Esophagus squamous epithelium (tissue), 5 donors: ENCODE measurements at places on chromosomes 6 and 20.

DNA sequence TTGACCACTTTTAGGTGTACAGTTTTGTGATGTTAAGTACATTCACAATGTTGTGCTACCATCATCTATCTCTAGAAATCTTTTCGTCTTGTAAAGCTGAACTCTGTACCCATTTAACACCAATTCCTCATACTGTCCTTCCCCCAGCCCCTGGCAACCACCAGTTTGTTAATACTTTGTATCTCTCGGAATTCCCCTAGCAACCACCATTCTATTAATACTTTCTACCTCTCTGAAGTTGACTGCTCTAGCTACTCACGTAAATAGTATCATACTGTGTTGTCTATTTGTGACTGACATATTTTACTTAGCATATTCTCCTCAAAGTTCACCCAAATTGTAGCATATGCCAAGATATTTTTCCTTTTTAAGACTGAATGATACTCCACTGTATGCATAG lies 82.3 kb upstream of the CLDN20 start:
- H3K27me3 ChIP-seq, result no peaks in the 10 kb centered on the region
- peaks cover 19% of the 10 kb centered on the region for H3K4me1 ChIP-seq
- no peaks in the 10 kb centered on the region for H3K36me3 ChIP-seq
- H3K4me3 ChIP-seq, result no peak overlapping the region
- no peak overlapping the region for H3K27ac ChIP-seq
- DNase-seq, result no peak

DNA sequence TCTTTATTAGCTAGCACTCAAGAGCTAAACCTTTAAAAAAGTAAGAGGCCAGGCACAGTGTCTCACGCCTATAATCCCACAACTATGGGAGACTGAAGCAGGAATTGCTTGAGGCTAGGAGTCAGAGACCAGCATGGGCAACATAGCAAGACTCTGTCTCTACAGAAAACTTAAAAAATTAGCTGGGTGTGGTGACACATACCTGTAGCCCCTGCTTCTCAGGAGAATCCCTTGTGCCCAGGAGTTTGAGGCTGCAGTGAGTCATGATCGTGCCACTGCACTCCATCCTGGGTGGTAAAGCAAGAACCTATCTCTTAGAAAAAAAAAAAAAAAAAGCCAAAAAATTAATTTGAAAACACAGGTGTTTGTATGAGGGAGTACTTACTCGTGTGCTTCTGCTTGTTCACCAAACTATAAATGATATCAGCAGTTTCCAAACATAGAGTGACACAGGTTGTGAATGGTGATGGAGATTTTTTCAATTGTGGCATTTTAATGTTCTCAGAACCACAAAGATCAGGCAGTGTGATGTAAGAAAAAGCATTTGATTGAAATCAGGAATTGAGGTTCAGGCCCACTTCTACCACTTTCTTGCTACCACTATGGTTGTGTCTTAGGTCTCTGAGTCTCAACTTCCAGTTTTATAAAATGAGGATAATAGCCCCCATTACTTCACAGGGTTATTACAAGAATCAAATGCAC lies 104.9 kb downstream of the FOXO3 start:
- no peaks in the 10 kb centered on the region for H3K4me1 ChIP-seq
- no peak overlapping the region for H3K4me3 ChIP-seq
- no peak for DNase-seq
- no peak overlapping the region for H3K27ac ChIP-seq

GRCh38 chr6:96196633-96197032 lies 180.9 kb downstream of the FUT9 start:
- H3K27me3 ChIP-seq, result no peaks in the 10 kb centered on the region
- H3K27ac ChIP-seq, result no peak overlapping the region
- no peak for DNase-seq
- H3K36me3 ChIP-seq, result no peaks in the 10 kb centered on the region
- H3K4me1 ChIP-seq, result no peaks in the 10 kb centered on the region

- H3K4me3 ChIP-seq, result no peak overlapping the region
- no peak overlapping the region for H3K27ac ChIP-seq
- DNase-seq, result no peak
- peaks cover 18% of the 10 kb centered on the region for H3K4me1 ChIP-seq
- H3K36me3 ChIP-seq, result peaks cover 4% of the 10 kb centered on the region
Observed at GRCh38 chr6:44133981-44134711, 6.8 kb downstream of the TMEM63B start.

DNA sequence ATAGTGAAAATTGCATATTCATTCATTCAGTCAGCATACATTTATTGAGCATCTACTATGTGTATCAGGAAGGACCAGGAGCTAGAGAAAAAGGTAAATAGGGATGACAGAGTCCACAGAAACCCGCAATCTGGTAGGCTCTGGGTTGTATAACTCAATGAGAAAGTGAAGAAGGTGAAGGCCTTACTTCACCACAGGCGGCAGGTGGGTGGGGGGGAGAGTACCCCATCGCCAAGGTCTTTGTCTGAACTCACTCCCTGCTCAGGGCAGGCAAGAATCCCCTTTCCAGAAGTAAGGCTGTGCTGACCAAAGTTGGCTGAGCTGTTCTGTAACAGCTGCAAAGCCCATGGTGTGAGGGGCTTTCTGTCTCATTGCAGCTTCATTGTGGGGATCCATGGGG lies 81.3 kb downstream of the CDH26 start:
- no peak for DNase-seq
- H3K4me1 ChIP-seq, result no peaks in the 10 kb centered on the region
- no peak overlapping the region for H3K27ac ChIP-seq
- no peaks in the 10 kb centered on the region for H3K27me3 ChIP-seq
- no peak overlapping the region for H3K4me3 ChIP-seq

DNA sequence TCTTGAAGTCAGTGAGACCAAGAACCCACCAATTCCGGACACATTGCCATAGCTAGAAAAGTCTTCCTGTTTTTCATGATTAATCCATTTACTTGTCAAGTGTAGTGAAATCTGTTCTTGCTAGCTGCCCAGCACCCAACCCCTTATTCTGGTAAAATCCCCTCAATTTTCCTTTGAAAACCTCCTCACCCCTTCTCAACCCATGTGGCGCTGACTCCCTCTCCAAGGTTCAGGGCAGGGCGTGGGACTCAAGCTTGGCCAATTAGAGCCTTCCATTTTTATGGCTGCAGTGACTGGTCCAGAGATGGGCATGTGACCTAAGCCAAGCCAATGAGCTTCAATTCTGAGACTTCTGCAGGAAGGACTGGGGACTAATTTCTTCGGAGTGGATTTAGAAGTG lies 9.8 kb upstream of the ZBP1 start:
- peaks cover 9% of the 10 kb centered on the region for H3K4me1 ChIP-seq
- no peaks in the 10 kb centered on the region for H3K36me3 ChIP-seq
- H3K27me3 ChIP-seq, result no peaks in the 10 kb centered on the region
- no peak overlapping the region for H3K27ac ChIP-seq
- peak overlapping the region; percentile 17 for H3K4me3 ChIP-seq

- no peaks in the 10 kb centered on the region for H3K36me3 ChIP-seq
Observed at GRCh38 chr6:130997061-130997753, 65.8 kb downstream of the EPB41L2 start.

DNA sequence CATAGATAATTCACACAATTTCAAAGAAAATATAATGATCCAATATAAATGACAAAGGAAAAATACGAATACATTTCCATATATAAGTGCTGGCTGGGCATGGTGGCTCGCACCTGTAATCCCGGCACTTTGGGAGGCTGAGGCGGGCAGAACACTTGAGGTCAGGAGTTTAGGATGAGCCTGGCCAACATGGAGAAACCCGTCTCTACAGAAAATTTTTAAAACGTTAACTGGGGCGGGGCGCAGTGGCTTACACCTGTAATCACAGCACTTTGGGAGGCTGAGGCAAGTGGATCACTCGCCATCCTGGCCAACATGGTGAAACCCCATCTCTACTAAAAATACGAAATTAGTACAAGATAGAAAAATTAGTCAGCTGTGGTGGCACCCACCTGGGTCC lies 14.9 kb upstream of the MAPK13 start:
- no peaks in the 10 kb centered on the region for H3K27me3 ChIP-seq
- H3K27ac ChIP-seq, result no peak overlapping the region
- H3K4me1 ChIP-seq, result peaks cover 2% of the 10 kb centered on the region
- peaks cover 5% of the 10 kb centered on the region for H3K36me3 ChIP-seq
- no peak for DNase-seq

- peak overlapping the region; percentile 80 for H3K27ac ChIP-seq
- DNase-seq, result no peak
- H3K36me3 ChIP-seq, result no peaks in the 10 kb centered on the region
Observed at GRCh38 chr6:40395066-40395697, 192.0 kb downstream of the LRFN2 start.

GRCh38 chr6:105458551-105458950 lies 55.7 kb upstream of the PREP start:
- no peaks in the 10 kb centered on the region for H3K36me3 ChIP-seq
- no peak overlapping the region for H3K27ac ChIP-seq
- no peak overlapping the region for H3K4me3 ChIP-seq
- DNase-seq, result no peak
- H3K27me3 ChIP-seq, result no peaks in the 10 kb centered on the region

GRCh38 chr6:116084284-116084683 lies 16.4 kb upstream of the NT5DC1 start:
- H3K4me3 ChIP-seq, result no peak overlapping the region
- no peak overlapping the region for H3K27ac ChIP-seq
- no peaks in the 10 kb centered on the region for H3K36me3 ChIP-seq
- no peak for DNase-seq
- H3K27me3 ChIP-seq, result no peaks in the 10 kb centered on the region
- no peaks in the 10 kb centered on the region for H3K4me1 ChIP-seq

GRCh38 chr20:60299951-60300350 lies 341.7 kb downstream of the CDH26 start:
- H3K4me1 ChIP-seq, result no peaks in the 10 kb centered on the region
- no peak overlapping the region for H3K27ac ChIP-seq
- H3K36me3 ChIP-seq, result no peaks in the 10 kb centered on the region
- no peaks in the 10 kb centered on the region for H3K27me3 ChIP-seq
- DNase-seq, result no peak

DNA sequence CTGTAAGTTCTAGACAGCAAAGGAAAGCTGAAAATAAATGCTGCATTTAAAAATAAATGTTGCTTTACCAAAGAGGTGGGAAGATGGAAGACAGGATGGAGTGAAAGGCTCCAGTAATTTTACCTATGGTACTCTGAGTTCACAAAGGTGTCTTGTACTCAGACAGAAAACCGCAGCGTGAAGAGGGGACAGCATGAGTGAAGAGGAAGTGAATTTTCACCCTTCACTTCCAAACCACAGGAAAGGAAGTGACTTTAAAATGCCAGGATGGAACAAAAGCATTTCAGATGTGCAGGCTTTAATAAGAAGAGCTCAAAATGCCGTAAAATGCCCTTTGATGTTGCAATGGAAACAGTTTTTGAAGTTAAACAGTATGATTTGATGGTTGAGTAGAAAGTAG lies 91.2 kb upstream of the TINAG start:
- DNase-seq, result no peak
- H3K36me3 ChIP-seq, result no peaks in the 10 kb centered on the region
- no peaks in the 10 kb centered on the region for H3K4me1 ChIP-seq
- H3K27ac ChIP-seq, result no peak overlapping the region
- H3K4me3 ChIP-seq, result no peak overlapping the region

GRCh38 chr20:50364542-50364941 lies 145.6 kb upstream of the PTPN1 start:
- no peaks in the 10 kb centered on the region for H3K36me3 ChIP-seq
- no peaks in the 10 kb centered on the region for H3K27me3 ChIP-seq

- H3K36me3 ChIP-seq, result no peaks in the 10 kb centered on the region
- H3K4me3 ChIP-seq, result no peak overlapping the region
- H3K4me1 ChIP-seq, result peaks cover 11% of the 10 kb centered on the region
- no peak for DNase-seq
Observed at GRCh38 chr6:109048176-109048575, 46.5 kb downstream of the SESN1 start.

DNA sequence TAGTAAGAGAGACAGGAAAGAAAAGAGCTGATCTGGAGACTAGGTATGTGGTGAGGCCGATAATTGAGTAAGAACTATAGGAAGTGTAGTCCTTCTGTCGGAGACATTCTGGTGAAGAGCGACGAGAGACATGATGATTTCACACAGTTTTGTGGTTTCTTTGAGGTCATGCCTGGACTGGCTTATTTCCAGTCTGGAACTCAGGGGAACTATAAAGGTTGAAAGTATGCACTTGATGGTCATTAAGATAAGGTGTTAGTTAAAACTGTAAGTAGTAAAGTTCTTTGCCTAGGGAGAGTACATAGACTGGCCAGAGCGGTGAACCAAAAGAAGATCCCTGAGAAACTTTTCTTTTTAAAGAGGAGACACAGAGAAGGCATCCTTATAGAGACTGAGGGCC lies 68.8 kb downstream of the RFX6 start:
- H3K4me1 ChIP-seq, result no peaks in the 10 kb centered on the region
- H3K36me3 ChIP-seq, result no peaks in the 10 kb centered on the region
- no peak overlapping the region for H3K4me3 ChIP-seq
- H3K27me3 ChIP-seq, result no peaks in the 10 kb centered on the region

DNA sequence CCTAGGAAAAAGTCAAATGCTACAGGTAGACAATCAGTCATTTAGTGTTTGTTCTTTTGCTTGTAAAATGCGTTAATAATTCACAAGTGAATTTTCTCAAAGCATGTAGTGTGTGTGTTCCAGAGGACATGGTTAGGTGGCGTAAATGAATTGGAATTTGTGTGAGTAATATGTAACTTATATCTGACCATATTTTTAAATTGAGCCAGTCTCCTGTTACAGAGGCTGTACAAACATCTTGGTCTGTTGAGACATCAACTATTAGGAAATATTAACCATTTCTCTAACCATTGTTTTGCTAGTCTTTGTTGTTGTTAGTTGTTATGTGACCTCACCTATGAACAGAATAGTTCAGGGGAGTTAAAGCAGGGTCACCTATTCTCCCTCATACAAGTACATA lies 22.7 kb downstream of the MCM8 start:
- no peaks in the 10 kb centered on the region for H3K27me3 ChIP-seq
- peaks cover 63% of the 10 kb centered on the region for H3K36me3 ChIP-seq
- H3K4me3 ChIP-seq, result no peak overlapping the region
- H3K4me1 ChIP-seq, result peaks cover 13% of the 10 kb centered on the region
- H3K27ac ChIP-seq, result no peak overlapping the region

DNA sequence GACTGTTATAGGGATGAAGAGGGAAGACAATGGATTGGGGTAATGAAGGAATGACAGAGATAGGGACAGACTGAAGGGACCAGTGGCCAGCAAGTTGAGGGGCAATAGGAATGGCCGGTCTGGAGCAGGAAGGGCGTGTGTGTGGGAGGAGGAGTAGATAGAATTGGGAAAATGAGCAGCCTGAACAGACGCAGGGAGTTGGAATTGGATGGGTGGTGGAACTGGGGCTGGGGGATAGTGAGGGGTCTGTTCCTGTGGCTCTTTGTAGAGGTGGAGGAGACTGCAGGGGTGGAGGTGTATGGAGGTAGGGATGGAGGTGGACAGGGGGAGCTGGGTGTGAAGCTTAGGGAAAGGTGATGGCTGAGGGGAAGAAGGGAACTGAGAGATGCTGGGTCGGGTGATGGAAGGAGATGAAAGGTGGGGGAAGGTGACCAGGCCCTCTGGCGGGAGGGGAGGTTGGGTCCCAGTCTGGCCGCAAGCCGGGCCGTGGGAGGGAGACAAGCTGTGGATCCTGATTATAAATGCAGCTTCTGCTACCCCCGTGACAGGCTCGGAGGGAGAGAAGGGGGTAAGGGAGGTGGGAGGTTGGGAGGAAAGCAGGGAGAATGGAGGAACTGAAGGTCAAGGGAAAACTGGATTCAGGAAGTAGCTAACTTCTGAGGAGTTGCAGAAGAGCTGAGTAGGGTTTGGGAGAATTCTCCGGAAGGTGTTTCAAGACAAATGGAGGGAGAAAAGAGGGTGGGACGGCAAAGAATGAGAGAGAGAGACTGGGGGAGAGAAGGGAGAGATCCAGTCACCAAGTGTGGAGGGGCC lies 5.2 kb downstream of the SYNGAP1 start:
- peak overlapping the region; percentile 60 for H3K4me3 ChIP-seq
- DNase-seq, result no peak
- H3K4me1 ChIP-seq, result peaks cover 70% of the 10 kb centered on the region
- peak overlapping the region; percentile 91 for H3K27ac ChIP-seq
